ENCODE measurements at places on chromosomes 2 and 18. TPM values are rescaled to one million over a fixed set of nuclear protein-coding genes. Genes with fewer than 3 reads are reported as not detected.

DNA sequence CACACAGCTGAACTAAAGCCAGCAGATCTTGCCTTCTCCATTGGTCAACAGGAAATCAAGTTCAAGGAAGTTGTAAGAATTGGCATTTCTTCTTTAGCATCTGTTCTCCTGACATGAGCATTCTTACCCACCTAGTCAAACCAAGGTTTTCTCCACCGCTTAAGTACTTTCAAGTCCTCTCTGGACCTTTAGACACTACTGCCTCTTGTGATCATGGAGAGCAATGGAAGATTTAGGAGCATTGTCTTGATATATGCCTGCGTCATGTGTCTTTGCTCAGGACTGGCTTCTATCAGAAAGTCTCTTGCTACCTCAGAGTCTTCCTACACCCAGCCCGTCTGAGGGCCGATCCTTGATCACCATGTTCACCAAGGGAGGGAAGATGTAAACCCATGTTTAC lies 262.2 kb downstream of the PHLPP1 start:
- no peak for DNase-seq

- DNase-seq, result no peak
These were observed 108.1 kb downstream of the FHOD3 start for GRCh38 chr18:36405611-36406010.

- DNase-seq, result peak; percentile 40
These were observed 26.4 kb downstream of the ASXL2 start for GRCh38 chr2:25851740-25852503.

- DNase-seq, result no peak
These were observed 61.3 kb upstream of the PGAP1 start for GRCh38 chr2:196987649-196988364.

DNA sequence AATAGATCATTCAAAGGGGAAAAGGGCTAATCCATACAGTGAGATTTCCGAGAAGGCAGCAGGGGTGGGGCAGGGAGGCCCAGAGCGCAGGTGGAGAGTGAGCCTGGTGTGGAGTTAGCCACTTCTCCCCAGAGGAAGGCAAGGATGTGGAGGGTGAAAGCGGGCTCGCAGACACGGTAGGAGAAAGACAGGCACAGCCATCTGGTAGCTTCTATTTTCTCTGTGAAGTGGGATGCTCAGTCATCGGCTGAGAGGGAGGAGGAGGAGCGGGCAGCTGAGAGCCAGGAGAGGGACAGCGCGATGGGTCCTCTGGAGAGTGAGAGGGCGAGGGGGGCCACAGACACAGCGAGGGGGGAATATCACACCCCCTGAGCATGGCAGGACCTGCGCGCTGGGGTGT lies 153.3 kb upstream of the NDUFV2 start:
- no peak for DNase-seq

DNA sequence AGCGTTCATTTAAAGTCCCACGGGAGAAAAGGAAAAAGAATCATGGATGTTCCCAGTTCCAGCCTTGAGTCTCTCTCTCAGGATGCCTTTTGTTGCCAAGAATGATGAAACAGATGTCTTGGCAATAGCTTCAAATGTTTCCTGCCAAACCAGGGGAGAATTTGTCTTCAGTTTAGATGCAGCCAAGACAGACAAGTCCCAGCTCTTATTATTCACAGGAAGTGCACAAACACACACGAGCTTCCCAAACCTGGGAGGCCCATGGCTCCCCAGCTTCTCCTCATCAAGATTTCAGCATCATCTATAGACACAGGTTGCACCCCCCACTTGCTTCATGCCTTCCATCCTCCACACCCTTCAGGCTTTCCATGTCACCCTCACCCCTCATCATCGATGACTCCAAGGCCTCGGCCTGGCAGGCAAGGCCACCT lies 45.9 kb downstream of the HS1BP3 start:
- no peak for DNase-seq

STAT4 gene
- 9.4 TPM for polyA plus RNA-seq
